ENCODE measurements at places on chromosomes 7 and 10. TPM values are rescaled to one million over a fixed set of nuclear protein-coding genes. Genes with fewer than 3 reads are reported as not detected.

DNA sequence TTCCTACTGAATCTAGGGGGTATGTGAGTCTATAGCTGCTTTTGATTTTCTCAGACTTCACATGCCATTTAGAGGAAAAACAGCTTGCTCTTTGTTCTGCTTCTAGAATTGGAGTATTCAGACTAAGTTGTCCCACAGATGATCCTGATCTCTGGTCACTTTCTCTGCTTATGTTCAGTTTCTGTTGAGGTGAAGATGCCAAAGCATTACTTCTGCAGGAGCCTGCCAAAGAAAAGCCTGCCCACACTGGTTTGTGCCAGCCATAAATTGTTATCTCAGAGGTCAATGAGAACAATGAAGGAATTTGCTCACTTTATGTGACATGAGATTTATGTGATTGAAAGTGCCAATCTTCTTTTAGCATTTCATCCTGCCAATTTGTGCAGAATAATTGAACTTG, 163.6 kb downstream of the CDK14 start:
- no peak for DNase-seq

DNA sequence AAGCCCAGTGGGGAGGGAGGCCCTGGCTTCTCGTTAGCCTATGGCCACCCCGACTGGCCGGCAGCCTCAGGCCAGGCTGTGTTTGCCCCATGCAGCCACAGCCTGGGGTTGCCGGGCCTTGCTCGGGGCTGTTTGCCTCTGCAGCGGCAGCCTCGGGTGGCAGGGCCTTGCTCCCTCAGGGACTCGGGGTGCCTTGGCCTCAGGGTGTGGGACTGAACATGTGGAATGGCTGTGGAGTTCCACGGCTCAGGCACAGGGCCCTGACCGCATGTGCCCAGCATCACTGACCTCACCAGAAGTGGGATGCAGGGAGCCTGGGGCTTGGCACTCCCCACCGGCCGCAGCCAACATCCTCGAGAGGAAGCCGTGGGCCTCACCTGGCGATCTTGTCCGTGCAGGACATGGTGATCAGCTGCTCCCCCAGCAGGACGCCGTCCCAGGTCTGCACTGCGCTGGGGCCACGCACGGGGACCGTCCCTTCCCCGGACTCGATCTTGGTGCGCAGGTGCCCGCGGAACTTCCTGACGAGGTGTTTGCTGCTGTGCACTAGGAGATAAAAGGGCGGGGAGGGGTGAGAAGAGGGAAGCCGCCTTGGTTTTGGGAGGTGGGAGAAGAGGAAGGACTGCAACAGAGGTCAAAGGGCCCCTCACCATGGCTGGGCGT, 160.5 kb downstream of the WDR37 start:
- no peak for DNase-seq

- DNase-seq = no peak
Observed at GRCh38 chr7:122064971-122065370, 79.1 kb downstream of the AASS start.

Gene EVX1
- not detected for total RNA-seq

DNA sequence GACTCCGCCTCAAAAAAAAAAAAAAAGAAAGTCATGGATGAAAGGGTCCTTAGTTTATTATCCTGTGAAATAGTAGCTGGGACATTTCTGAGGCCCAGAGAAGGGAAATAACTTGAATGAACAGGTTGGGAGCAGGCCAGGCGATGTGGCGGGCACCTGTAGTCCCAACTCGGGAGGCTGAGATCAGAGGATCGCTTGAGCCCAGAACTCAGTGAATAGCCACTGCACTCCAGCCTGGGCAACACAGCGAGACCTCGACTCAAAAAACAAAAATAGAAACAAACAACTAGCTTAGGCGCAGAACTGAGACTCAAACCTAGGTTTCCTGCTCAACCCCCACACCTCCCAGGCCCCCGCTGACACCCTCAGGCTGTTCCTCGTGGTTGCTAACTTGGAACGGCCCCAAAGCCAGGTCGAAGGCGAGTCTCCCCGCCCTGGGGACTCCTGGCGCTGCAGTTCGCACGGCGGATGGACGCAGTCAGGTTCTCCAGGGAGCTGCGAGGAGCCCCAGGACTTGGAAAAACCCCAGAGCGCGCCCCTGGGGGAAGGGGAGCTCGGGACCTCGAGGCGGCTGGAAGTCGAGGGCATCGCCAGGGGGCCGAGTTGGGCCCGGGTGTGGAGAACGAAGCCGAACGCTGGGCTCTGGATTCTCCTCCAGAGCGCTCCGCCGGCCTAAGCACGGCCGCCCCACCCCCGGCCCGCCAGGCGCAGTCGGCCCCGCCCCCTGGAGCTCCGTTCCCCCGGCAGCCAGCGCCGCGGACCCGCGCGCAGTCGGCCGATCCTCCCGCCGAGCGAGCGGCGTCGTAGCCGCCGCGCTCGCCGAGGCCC, at the start of gene STOX1:
Gene STOX1 (plus strand): TSS at position 768 of the 828 bp plus-strand sequence. CDS start 93 bp downstream, outside the sequence.
- peak; percentile 16 for DNase-seq

Gene GIMAP8
- 5.4 TPM for total RNA-seq

Gene ZNF487
- total RNA-seq = 8.0 TPM

Gene METTL27
- total RNA-seq = 3.2 TPM

- no peak for DNase-seq
Observed at GRCh38 chr10:61830846-61831273, 70.6 kb upstream of the ARID5B start.

DNA sequence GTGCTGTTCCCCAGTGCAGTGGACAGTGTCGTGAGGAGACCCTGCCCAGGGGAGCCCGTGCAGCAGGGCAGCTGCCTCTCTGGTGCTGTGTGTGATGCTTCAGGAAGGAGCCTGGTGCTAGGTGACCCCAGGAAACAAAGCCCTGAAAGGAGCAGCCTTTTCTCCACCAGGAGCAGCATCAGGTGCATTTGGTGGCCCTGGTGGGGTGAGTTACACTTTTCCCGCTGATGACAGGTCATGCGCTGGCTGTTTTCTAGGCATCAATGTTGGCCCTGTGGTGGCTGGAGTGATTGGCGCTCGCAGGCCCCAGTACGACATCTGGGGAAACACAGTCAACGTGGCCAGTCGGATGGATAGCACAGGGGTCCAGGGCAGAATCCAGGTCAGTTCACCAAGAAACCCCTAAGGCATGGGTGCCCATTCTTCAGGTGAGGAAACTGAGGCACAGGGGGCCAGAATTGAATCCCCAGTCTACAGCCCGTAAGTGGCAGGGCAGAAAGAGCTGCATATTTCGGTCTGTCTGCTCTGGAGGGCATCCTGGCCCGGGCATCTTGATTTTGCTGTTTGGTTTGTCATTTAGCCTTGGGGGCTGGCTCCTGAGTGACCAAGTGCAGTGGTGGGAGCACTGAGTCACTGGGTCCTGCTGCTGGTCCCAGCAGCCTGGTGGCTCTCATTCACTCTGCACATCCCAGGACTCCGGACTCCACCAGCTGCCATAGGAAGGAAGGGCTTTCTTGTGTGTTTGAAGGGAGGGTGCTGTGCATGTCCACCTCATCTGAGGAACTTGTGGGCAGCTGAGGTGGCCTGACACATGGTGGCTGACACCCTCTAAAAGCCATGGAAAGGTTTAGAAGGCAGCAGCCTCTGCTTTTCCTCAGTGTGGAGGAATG, 136.3 kb downstream of the ADCY1 start:
- DNase-seq = no peak

Gene SLC16A9
- 6.5 TPM for total RNA-seq

Gene VWA2
- 19.5 TPM for total RNA-seq

- DNase-seq = no peak
Observed at GRCh38 chr10:69480068-69480412, 28.8 kb downstream of the TSPAN15 start.

DNA sequence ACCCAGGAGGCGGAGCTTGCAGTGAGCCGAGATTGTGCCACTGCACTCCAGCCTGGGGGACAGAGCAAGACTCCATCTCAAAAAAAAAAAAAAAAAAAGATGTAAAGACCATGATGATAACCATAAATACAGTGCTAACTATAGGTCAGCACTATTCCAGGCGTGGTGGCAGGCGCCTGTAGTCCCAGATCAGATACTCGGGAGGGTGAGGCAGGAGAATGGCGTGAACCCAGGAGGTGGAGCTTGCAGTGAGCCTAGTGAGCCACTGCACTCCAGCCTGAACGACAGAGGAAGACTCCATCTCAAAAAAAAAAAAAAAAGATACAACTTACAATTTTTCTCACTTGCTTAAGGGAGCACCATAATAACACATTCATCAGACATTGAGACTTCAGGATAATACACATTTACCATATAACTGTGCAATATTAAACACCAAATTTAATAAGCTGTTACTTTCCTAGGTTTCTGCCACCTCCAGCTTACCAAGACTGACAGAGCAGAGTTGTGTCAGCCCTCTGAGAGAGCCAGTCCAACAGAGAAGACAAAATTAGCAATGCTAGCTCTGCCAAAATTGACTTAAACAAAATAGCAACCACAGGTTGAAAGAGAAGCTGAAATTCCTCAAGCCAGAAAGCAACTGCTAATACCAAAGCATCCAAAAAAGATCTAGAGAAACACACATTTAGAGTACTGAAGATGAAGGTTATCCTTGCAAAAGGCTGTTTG, 8.2 kb downstream of the DNA2 start:
- DNase-seq = no peak

Gene GIMAP7
- total RNA-seq = 5.7 TPM

- no peak for DNase-seq
Observed at GRCh38 chr7:50664461-50664922, 99.3 kb upstream of the DDC start.

Gene FIGNL1
- total RNA-seq = 18.4 TPM

Gene SH2B2
- 2.0 TPM for total RNA-seq

DNA sequence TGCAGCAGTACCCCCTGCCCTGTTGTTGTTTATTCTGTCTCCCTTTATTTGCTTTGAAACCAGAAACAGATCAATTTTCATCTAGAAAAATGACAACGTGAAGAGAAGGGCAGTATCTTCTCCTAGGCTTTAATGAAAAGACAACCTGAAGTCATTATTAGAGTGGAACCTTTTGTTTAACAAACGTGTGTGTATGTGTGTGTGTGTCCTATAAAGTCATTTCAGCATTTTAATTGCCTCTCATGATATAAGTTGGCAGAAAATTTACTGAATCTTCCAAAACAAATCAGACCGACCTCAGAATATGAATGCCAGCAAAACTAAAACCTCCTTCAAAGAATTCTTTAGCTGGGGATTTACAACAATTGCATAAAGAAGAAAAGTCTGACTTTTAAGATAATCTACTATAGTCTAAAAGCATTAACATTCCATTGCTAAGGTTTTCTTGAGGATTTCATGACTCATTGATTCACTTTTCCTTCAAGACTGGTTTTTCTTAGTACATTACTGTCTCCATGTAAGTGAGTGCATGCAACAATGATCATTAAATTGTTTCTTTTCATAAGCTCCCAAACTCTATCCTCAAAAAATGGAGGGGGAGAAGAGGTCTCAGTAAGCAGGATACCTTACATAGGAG, 3.2 kb downstream of the GLI3 start:
- DNase-seq = no peak

DNA sequence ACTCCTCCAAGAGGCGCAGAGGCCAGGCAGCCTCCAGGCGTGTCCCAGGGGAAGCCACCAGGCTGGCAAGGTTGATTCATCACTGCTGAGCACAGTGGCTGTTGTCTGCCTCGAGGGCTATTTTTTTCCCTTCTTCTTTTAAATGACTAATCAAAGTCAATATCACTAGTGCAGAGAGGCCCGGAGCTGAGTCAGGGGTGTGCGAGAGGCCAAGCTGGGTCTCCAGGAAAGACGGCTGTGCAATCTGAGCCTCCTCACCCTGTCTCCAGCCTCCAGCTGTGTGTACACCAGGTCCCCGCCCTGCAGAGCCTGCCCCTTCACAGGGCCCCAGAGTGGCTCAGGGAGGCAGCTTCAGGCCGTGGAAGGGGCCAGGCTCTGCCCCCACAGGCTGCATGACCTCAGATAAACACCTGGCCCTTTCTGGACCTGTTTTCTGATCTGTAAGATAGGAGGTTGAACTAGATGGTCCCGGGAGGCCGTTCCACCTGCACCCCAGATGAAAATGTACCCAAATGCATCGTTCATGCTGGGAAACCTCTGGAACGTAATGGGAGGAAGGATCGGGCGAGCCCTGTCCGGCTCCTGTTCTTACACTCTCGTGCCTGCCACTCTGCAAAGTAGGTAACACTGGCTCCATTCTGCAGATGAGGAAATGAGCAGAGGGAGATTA, 3.7 kb downstream of the STX1A start:
- peak; percentile 41 for DNase-seq

DNA sequence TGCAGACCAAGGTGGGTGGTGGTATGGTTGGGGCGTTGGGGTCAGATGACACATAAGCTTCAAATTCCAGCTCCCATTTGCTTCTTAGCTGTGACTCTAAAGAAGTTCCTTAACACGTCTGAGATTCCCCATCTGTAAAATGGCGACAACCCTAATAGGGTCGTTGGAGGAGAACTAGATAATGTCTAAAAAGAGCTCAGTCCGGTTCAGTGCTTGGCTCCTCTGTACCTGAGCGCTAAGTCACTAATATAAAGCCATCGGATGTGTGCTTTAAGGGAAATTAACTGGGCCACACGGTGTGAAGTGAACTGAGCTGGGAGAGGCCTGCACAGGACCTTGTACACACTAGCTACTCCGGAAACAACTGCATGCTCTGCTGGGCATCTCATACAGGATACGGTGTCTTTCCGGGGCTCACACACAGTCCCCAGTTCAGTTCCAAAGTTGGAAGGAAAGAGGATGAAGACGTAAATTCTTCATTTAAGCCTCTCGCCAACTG, 476 bp upstream of the ZFYVE27 start:
- DNase-seq = no peak

DNA sequence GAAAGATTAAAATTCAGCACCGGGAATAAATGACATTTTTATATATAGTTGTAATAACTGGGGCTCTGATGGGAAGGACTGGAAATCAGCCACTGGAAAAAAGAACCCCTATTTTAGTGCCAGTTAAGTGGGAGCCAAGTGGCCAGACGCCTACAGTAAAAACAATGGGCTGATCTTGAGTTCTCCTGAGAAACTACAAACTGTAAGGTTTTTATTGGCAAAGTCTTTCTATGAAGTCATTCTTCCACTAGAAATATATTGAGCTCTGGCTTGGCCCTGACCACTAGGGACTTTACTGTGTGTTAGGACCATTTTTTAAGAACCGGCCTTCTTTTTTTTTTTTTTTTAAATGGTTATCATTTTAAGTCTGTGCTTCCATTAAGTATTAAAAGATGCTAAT, 79.6 kb downstream of the ZNF22 start:
- DNase-seq = no peak

DNA sequence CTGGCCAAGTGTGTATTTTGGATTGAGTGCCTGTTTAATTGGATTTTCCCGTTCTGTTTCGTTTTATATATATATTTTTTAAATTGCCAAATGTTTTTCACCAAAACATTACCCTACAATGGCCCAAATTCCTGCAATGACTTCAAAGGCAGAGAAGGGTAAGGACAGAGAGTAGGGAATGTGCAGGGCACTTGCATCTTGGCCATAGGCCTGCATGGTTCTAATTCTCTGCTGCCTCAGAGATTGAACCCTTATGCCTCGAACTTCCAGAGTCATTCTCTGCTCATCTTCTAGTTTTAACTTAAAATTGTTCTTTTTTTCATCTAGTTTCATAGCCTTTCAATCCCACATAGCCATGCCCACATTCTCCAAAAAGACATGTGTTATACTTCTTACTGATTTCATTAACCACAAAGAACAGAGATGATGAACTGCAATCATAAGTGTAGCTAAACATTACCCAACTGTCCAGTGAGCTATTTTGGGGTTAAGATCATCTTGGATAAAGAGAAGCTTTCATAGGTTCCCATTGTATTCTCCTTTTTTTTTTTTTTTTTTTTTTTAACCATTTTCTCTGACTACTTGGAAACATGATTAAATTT, 177.6 kb downstream of the PLXDC2 start:
- no peak for DNase-seq

Gene GBX1
- total RNA-seq = 0.30 TPM

Gene AGBL3
- total RNA-seq = 2.0 TPM

GRCh38 chr7:123148813-123149212, 51.0 kb downstream of the SLC13A1 start:
- DNase-seq = no peak

Gene CYP2C8
- total RNA-seq = 0.30 TPM

Gene CFAP70
- total RNA-seq = 3.4 TPM
